ENCODE measurements at places on chromosomes 5 and 9.

DNA sequence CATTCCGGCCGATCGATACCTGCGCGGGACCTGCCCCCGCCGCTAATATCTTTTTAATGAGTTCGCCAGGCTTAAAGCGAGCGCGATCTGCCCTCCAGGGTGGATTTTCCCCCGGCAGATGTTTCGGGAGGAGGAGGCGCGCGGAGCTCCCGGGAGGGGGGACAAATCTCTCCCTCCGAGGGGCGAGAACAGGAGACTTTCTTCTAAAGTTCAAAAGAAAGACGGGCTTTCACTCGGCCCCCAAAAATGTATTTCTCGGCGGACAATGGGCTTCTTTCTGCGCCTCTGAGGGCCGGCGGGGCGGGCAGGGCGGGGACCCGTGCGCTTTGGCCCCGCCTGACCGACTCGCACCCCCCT, 4.1 kb upstream of the PRDM12 start:
- no peak for DNase-seq

- DNase-seq = no peak
Observed at GRCh38 chr5:136021016-136021405, 7.8 kb upstream of the TGFBI start.

DNA sequence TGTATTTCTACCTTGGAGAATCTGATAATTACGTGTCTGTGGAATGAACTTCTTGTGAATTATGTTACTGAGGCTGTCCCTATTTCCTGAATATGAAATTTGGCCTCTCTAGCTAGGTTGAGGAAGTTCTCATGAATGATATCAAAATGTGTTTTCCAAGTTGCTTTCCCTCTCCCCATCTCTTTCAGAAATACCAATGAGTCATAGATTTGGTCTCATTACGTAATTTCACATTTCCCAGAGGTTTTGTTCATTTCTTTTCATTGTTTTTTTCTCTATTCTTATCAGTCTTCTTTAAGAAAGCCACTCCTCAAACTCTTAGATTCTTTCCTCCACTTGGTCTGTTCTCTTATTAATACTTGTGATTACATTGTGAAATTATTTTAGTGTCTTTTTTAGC, 923.8 kb upstream of the CDH9 start:
- DNase-seq = no peak

- no peak for DNase-seq
Observed at GRCh38 chr5:141496038-141496437, 7.2 kb downstream of the PCDHGC5 start.

DNA sequence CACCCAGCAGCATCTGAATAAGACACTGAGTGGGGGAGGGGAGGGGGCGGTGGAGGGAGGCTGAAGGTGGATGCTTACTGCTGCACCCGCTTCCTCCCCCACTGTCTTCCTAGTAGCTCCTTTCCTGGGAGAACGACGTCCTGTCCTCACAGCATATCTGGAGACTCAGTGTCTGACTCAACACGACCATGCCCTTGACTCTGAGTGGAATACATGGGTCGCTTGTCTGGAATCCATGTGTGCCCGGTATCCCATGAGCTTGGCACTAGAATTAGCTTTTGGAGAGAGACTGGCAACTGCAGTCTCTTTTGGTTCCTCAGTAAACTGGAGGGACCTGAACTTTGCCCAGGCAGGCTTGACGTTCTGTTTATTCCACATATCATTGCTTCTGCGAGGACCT, 125.4 kb upstream of the FAM120A start:
- DNase-seq = no peak

- DNase-seq = no peak
Observed at GRCh38 chr5:140408750-140409241, 7.2 kb downstream of the ANKHD1 start.

DNA sequence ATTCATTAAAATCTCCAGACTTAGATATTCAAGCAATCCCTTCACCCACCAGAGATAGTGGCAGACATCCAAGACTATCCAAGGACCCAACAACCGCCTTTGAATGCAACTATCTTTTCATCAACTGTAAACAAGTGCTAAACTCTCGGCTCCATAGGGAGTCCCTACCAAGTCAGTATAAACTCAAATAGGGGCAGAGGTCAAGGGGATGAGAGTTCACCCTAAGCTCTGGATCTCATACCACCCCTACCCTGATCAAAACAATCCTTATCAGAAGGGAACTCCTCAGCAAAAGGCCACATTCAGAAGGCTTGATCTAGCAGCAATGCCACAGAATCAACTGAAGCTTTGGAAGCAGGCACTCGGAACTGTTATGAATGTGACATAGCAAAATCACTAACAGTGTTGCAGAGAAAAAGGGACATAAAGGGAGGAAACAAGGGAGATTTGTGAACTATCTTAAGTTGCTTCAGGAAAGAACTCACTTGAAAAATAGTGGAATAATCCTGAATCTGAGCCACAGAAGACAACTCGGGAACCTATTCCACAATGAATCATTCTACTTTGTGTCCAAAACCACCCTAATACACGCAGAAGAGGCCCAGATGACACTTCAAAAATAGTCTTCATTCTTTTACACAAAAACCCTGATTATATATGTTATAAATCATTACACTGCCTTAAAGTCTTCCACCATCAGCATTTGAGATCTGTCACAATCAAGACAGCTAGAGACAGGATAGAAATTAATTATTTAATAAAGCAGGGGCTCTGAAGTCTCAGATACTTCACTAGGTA, 49.8 kb downstream of the NR6A1 start:
- DNase-seq = no peak

GRCh38 chr9:69578026-69578425, 94.1 kb downstream of the APBA1 start:
- DNase-seq = no peak

GRCh38 chr5:125558466-125558865, 812.0 kb upstream of the ZNF608 start:
- no peak for DNase-seq

DNA sequence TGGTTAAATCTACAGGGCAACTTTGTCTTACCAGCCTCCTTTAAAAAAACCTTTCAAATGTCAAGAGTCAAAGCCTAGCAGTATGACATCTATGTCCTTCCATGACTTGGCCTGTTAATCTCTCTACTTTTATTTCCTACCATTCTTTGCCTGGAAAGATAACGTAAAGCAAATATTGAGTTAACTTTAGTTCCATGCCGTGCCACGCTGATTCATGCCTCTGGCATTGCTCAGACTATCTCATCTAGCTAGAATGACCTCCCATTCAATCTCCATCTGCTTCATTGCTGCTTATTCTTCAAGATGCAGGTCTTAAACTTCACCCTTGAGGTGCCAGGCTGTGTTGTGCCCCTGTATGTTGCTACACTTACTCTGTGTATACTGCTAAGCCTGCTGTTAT, 729.8 kb downstream of the EFNA5 start:
- DNase-seq = no peak

- DNase-seq = no peak
Observed at GRCh38 chr5:146130440-146131045, 25.2 kb upstream of the PLAC8L1 start.

GRCh38 chr9:6680797-6681146, 35.2 kb upstream of the GLDC start:
- DNase-seq = no peak

- DNase-seq = no peak
Observed at GRCh38 chr5:170488570-170488969, 15.2 kb upstream of the KCNIP1 start.

- no peak for DNase-seq
Observed at GRCh38 chr5:142314109-142314508, 10.7 kb downstream of the SPRY4 start.

GRCh38 chr9:77521091-77521490, 127.0 kb downstream of the GNA14 start:
- no peak for DNase-seq

DNA sequence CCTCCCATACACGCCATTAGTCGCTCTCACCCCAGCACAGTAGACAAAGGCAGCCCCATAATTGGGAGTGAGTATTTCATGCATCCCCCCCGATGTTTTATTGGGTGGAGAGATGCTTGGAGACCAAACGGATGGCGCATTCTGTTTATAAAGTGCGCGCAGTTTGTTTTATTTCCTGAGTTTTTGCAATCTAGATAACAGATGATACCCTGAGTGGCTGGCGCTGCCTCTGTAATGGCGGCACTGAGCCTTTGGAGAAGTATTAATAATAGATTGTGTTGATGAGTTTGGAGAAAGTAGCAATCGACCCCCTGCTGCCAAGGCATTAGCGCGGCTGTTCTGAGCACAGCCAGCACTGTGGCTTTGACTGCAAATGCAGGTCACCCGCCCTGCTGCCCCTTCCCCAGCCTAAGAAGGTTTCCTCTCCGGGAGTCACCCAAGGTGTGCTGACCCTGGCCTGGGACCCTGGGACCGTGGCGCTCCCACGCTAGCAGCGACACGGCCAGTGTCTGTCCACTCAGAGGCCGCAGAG, 74.3 kb downstream of the LMX1B start:
- DNase-seq = no peak

- no peak for DNase-seq
Observed at GRCh38 chr9:96294159-96294545, 7.8 kb downstream of the HSD17B3 start.

GRCh38 chr5:78495800-78496199, 135.4 kb downstream of the SCAMP1 start:
- DNase-seq = no peak

- no peak for DNase-seq
Observed at GRCh38 chr9:128113526-128114325, 13.8 kb downstream of the PTGES2 start.

DNA sequence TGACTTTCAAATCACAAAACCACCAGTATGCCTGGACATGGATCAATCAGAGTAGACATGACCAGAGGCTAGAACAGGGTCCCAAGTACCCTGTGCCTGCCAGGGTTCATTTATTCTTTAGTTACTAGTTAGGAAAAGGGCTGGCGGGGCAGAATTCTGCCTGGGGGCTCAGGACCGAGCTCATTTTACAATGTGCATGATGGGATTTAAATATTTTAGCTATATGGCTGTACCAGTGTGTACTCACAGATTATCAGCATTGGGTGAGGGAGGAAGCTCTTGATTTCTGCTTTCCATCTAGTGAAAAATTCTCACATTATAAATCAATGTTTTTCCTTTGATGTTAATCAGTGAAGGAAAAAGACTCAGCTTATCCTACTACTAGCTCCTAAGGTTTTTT, 1511.1 kb downstream of the EFNA5 start:
- DNase-seq = no peak

GRCh38 chr9:84775056-84775643, 105.6 kb downstream of the NTRK2 start:
- DNase-seq = no peak

GRCh38 chr9:129021091-129021490, 7.0 kb downstream of the SH3GLB2 start:
- no peak for DNase-seq

DNA sequence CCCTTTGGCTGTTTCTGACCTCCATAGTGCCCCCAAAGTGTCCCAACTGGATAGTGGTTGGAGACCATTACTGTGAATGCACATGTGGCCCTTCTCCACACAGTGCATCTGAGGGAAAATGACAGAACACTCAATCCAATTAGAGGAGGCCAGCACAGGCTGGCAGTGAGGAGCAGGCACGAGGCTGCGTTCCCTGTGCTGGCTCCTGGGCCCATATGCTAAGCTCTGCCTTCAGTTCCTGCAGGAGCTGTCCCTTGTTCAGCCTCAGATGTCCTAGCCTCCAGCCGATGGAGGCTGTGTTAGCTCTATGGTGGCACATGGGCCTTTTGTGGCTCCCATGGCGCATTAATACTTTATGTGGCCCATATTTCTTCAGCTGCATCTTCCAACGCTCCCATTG, 35.8 kb downstream of the ALG2 start:
- DNase-seq = no peak

DNA sequence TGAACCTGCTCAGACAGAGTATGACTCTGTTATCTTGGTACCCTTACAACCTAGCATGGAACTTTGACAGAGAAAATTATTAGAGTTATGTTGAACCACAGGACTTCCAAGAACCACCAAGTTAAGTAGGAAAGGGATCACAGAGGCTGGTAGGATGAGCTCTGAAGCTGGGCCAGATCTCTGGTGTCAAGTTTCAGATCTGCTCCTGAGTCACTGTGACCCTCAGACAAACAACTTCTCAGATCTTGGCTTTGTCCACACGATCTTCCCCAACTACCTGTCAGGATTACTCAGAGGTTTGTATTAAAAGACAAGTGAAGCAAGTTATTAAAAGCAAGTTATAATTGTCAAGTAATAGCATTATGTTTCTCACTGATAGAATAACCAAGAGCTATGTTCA, 189.0 kb downstream of the SEC61B start:
- DNase-seq = no peak

DNA sequence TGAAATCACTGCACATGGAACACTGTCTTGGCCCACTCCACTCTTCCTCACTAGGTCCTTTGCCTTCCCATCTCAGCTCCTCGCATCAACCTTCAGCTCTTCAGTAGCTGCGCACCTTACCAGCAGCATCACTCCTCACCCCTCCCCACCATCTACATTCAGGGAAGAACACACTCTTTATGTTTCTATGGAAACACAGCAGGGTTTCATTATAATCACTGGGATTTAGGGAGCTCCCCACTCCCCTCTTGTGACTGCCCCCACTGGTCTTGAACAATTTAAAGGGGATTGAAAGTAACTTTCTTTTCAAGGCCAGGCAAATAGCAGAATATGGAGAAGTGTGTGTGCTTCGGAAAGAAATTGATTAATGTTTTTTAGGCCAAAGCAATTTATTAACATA, 111.2 kb downstream of the INSYN2B start:
- DNase-seq = no peak

DNA sequence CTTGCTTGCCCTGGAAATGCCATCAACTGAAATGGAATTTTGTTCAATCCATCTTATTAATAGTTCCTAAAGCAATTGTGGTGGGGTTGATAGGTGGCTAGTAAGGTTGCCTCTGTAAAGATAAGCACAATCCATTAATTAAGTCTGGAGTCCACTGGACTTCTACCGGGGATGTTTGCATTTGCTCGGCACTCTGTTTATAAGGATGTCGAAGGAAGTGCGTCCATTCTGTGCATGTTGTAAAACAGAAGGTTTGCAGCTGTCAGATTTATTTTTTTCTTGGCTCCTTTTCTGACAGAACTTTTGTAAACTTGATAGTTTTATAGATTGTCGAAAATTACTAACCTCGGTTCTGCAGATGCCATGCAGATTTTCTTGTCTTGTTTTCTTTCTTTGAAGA, 12.8 kb upstream of the TNFAIP8 start:
- no peak for DNase-seq

DNA sequence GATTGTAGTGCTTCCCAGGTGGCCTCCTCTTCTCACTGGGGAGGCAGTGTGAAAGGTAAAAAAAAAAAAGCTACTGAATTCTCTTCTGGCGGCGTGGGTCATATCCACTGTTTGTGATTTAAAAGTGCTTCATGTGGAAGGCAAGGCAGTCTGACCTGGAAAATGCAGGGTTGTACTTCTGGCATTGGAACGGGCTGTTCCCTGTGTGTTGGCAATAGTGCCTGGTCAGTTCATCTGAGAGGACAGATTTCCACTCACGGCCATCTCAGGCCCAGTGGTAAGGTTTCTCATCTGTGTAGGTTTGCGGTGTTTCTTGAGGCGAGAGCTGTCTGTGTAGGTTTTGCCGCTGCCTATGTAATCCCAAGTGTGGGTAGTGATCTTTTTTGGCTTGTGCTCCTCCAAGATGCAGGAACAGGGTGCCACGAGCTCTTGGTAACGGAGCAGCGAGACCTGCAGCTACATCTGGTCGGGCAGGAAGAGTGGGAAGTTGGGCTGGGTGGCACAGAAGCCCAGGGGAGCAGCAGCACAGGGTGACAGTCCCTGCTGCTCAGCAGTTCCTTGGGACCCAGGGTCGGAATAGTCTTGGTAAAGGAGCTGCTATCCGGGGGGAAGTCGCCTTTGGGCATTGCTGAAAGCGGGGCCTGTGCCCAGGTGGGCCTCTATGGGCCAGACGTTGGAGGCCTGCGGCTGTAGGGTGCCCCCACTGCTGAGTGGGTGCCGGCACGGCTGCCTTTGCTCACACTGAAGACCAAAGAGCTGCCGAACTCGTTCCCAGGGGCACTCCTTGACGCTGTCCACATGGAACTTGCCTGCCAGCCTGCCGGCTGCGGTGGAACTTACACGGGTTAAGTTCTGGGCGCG, 11.2 kb downstream of the RCL1 start:
- no peak for DNase-seq

Data from stimulated activated CD4-positive, alpha-beta T cell treated with anti-CD3 and anti-CD28 coated beads, Interleukin-1b, Interleukin-23, amount 100 ng/mL, for 1 hour (primary cell).